ENCODE measurements at places on chromosomes 2 and 18. TPM values are rescaled to one million over a fixed set of nuclear protein-coding genes. Genes with fewer than 3 reads are reported as not detected.

Gene MRO
- 0.16 TPM for total RNA-seq

Gene ZNF638
- total RNA-seq, result 187 TPM

Gene CFAP65
- total RNA-seq, result not detected

Gene ADRA2B
- not detected for total RNA-seq

Gene PJVK
- 0.32 TPM for total RNA-seq

Gene GPR45
- not detected for total RNA-seq

Gene NEU4
- not detected for total RNA-seq

Gene POTEC
- not detected for total RNA-seq

Gene GALNT14
- 0.13 TPM for total RNA-seq

Gene FTCDNL1
- total RNA-seq, result 0.16 TPM

Gene NR4A2
- under 0.01 TPM for total RNA-seq

Gene SPRED2
- total RNA-seq, result 4.2 TPM

Gene CRYBA2
- total RNA-seq, result not detected

Gene EML6
- total RNA-seq, result 0.13 TPM

Gene SERPINB10
- not detected for total RNA-seq

Gene UGT1A4
- not detected for total RNA-seq

Gene TDRD15
- not detected for total RNA-seq

Gene TCF23
- total RNA-seq, result not detected

Gene GPD2
- total RNA-seq, result 58.7 TPM

Gene SCYGR2
- not detected for total RNA-seq

Gene TMEM182
- 0.16 TPM for total RNA-seq

Gene NAT8
- total RNA-seq, result not detected

Gene M1AP
- not detected for total RNA-seq

Gene ANO7
- total RNA-seq, result 0.32 TPM

Gene LRRC30
- total RNA-seq, result not detected

Gene MRPS9
- total RNA-seq, result 23.8 TPM

Gene UPP2
- not detected for total RNA-seq

Gene GATA6
- total RNA-seq, result 0.44 TPM

Gene FOSL2
- total RNA-seq, result 32.7 TPM

Gene TTLL4
- 4.4 TPM for total RNA-seq

Gene IL36A
- not detected for total RNA-seq

Gene IL1RL1
- total RNA-seq, result 3.3 TPM

Gene CCBE1
- 1.2 TPM for total RNA-seq

Gene FOXI3
- not detected for total RNA-seq

Gene SAG
- not detected for total RNA-seq

Gene RAMP1
- total RNA-seq, result 0.25 TPM

Gene FOXD4L1
- 0.06 TPM for total RNA-seq

Gene MAPRE2
- total RNA-seq, result 13.4 TPM

Gene MROH2A
- not detected for total RNA-seq

Gene VIT
- not detected for total RNA-seq
